ENCODE measurements at places on chromosomes 11 and 22.

- peak; percentile 24 for DNase-seq
Measured at GRCh38 chr22:29716814-29717545, 2.8 kb upstream of the CABP7 start.

DNA sequence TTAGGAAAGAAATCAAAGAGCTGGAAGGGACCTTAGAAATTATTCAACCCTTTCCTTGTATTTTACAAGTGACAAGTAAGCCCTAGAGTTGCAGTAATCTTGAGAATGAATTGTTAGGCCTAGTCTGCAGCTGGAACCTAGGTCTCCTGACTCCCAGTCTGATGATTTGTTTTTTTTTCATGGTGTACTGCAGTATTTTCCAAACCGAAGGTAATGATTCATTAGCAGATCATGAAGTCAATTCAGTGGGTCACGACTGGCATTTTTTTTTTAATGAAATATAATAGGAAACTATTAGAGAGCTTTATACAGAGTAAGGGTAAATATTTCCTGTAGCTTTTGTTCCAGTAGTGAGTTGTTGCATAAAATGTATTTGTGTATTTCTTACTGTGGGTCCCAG lies 42.8 kb downstream of the EXT2 start:
- DNase-seq = no peak

GRCh38 chr22:23769321-23769965 lies 1.7 kb upstream of the CHCHD10 start:
- DNase-seq = no peak

DNA sequence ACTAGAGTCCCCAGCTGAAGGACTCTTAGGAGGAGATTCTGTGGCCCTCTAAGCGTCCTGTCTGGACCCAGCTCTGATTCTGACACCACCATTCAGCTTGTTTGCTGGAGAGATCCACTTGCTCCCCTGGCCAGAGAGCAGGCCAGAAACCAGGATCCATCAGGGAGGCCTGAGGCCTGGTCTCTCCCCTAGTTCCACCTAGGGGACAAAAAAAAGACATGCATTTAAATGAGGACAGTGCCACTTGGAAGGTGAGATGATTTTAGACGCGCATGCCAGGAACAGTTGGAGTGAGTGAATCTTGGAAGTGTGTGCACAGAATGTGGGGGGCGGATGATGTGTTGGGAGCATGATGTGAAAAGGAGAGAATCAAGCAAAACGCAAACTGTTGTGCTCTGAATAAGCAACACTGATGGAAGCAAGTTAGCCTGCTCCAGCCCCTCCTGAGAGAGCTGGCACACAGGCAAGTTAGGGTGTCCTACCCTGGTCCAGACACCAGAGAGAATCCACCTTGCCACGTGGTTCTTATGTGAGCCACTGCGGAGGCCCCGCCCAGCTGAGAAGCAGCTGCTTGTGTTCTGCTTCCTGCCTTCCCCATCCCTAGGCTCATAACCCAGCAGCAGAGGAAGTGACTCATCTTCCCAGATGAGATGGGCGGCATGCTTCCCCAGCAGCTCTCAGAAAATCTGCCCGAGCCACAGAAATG lies 8.0 kb upstream of the SLCO2B1 start:
- no peak for DNase-seq

- no peak for DNase-seq
Measured at GRCh38 chr22:29105468-29105867, 32.6 kb downstream of the KREMEN1 start.

GRCh38 chr11:73330569-73331093 lies 22.6 kb downstream of the ARHGEF17 start:
- no peak for DNase-seq

Data from GOT3 (cell line).